Kidney capillary endothelial cell (primary cell): ENCODE measurements at places on chromosomes 3 and 15.

- no peak for DNase-seq
Observed at GRCh38 chr3:113731694-113732093, 14.4 kb downstream of the NAA50 start.

- no peak for DNase-seq
Observed at GRCh38 chr3:178562947-178563232, 26.7 kb downstream of the KCNMB2 start.

GRCh38 chr3:131658115-131658514, 155.3 kb upstream of the MRPL3 start:
- DNase-seq = no peak

GRCh38 chr3:129864519-129864918, 29.0 kb downstream of the TMCC1 start:
- DNase-seq = no peak

DNA sequence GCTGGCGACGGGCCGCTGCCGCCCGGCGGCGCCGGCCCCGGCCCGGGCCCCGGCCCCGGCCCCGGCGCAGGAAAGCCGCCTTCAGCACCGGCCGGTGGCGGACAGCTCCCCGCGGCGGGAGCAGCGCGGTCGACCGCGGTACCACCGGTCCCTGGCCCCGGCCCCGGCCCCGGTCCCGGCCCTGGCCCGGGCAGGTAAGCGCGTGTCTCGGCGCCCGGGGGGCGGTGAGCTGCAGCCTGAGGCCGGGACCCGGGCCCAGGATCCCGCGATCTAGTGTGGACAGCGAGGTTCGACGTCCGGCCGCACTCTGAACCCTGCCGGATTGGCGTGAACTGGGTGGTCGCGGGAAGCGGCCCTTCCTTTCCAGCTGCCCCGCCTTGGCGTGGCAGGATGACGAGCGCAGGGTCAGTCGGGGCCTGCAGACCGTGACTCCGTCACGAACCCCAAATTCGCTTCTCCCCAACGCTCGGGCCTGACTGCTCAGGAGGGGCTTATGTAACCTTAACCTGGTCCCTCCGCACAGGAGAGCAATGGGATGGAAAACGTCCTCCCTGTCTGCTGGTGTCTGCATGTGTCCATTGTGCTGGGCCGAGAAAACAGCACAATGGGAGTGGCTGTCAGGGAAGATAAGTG, 472 bp downstream of the BSN start:
- DNase-seq = no peak

- DNase-seq = peak; percentile 35
Observed at GRCh38 chr3:117355566-117355965, 646.0 kb downstream of the TUSC7 start.

GRCh38 chr3:195729476-195730251, 8.9 kb downstream of the MUC20 start:
- no peak for DNase-seq

GRCh38 chr3:186909078-186909853, 21.1 kb upstream of the ST6GAL1 start:
- no peak for DNase-seq

- DNase-seq = peak; percentile 53
Observed at GRCh38 chr3:151439652-151440125, 21.2 kb downstream of the IGSF10 start.

DNA sequence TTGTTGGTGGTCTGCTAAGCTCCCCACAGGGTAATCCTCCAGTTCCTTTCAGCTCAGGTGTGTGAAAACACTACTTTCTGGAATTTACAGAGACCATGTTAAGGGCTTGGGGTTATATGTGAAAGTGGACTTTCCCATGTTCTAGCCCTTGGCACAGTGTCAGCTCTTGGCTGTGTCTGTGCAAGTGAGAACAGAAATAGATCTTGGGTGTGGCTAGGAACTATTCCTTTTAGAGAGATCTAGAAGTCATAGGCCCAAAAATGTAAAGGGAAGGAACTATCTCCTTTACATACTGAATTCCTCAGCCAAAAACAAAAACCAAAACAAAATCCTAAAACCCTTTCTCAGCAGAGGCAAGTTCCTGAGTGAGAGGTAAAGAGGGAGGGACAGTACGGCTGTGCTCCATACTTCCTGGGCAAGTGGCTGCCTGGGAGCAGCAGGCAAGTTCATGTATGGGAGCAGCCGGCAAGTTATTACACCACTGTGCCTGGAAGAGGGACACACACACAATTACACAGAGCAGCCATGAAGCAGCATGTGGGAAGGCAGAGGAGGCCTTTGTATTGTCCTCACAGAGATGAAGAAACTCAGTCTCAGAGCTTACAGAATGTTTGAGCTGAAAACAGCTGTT, 19.9 kb upstream of the C3orf62 start:
- DNase-seq = no peak

GRCh38 chr3:2456788-2457187, 358.1 kb downstream of the CNTN4 start:
- DNase-seq = no peak

- no peak for DNase-seq
Observed at GRCh38 chr15:22995795-22996194, 15.6 kb upstream of the CYFIP1 start.
